NCI-H1417 treated with DMSO at 0.1 percent for 48 hours (cell line): ENCODE measurements at places on chromosomes 2 and 18.

DNA sequence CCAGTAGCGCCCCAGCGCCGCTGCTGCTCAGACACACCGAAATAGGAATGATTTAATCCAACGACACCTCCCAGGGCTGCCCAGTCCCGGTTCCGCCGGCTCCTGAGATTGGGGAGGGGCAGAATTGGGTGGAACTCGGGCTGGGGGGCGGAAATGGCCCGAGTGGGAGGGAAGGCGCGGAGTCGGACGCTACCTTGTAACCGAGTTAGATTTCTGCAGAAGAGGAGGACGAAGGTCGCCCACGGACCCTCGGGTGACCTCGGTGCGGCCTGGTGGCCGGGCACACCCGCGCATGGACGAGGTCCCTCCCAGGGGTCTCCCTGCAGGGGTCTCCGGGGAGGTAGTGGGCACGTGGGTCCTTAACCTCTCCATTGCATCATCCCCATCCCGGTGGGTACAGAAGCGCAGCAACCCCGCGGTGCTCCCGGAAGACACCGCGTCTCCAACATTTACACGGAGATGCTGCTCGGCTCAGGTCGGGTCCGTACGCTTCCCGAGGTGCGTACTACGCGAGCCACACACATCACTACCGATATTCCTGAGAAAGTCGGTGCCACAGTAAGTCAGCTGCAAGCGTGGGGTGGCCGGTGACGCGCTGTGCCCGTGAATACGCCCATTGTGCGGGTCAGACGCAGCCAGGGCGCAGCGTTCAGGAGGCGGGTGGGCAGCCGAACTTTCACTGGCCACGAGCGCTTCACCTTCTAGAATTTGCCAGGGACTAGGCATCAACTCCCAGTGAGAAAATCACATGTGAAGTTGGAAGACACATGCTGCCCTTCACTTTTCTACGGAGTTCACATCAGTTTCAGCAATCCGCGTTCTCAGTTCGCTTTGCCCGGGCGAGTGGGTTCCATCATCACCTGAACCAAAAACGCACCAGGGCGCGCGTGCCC is 3.0 kb downstream of the ZNF516 start:
- DNase-seq, result no peak

- no peak for DNase-seq
Measured at GRCh38 chr2:178473931-178474330, 4.5 kb downstream of the FKBP7 start.

- DNase-seq, result no peak
Measured at GRCh38 chr2:45649858-45650811, 1.3 kb upstream of the PRKCE start.

- no peak for DNase-seq
Measured at GRCh38 chr2:185567196-185567595, 171.4 kb upstream of the FSIP2 start.

GRCh38 chr2:222176890-222177289 is 121.9 kb downstream of the PAX3 start:
- peak; percentile 63 for DNase-seq

GRCh38 chr2:120972286-120972685 is 236.6 kb downstream of the GLI2 start:
- no peak for DNase-seq

GRCh38 chr18:57077786-57078552 is 68.9 kb upstream of the BOD1L2 start:
- no peak for DNase-seq

- DNase-seq, result no peak
Measured at GRCh38 chr2:190103144-190103543, 40.6 kb upstream of the MSTN start.

DNA sequence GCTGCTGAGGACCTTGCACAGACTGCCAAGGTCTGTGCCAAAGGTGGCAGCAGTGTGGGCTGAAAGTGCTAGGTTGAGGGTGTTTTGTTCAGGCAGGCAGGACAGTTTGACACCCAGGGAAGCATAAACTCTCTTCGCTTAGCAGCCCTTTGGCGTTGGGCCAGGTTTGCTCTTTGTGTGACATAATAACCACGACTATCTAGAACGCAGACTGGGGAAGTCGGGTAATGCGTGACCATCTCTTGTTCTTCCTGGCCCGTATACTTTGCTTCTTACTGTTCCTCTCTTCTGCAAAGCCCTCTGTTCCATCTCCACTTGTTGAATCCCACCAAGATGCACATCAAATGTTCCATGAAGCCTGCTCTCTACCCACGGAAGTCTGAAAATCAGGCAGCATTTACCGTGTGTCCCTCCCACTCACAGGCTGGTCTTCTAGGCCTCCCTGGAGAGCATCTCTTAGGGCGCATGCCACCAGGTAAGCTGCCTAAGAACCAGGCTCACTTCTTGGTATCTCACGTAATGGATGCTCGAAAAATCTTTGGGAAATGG is 96.7 kb upstream of the LMAN1 start:
- no peak for DNase-seq

DNA sequence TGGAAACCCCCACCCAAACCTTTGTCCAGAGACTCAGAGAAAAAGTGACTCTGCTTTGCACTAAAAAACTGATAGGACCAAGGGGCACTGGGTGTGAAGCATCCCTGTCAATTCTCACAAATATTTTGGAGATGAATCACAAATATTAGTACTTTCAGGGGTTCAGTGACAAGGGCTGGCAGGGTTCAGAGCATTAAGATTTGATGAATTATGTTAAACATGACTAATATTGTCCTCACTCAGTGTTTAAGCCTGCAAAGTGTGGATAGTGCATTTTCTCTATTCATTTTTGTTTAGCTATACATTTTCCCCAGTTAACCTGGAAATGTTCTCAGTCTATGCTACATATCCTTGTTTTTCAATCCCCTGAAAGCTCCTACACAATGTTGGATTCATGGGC is 65.3 kb upstream of the CCDC68 start:
- no peak for DNase-seq

DNA sequence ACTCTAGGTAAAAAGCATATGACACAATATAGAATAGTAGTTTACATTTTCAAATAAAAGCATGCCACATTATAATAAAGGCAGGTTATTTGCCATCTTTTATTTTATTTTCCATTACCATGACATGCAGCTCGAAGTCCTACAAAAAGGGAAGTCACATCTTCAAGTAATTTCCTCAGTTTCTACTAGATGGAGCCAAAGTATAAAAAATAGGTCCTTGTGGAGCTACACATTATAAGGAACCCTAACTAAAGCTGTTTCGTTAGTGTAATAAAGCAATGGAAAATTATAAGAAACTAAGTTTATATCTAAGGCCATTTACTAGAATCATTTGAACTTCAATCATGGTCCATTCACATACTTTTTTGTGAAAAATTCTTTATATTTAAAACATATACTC is 674.5 kb downstream of the KCNJ3 start:
- peak; percentile 22 for DNase-seq

GRCh38 chr18:58584200-58585127 is 44.4 kb downstream of the ALPK2 start:
- DNase-seq, result no peak

DNA sequence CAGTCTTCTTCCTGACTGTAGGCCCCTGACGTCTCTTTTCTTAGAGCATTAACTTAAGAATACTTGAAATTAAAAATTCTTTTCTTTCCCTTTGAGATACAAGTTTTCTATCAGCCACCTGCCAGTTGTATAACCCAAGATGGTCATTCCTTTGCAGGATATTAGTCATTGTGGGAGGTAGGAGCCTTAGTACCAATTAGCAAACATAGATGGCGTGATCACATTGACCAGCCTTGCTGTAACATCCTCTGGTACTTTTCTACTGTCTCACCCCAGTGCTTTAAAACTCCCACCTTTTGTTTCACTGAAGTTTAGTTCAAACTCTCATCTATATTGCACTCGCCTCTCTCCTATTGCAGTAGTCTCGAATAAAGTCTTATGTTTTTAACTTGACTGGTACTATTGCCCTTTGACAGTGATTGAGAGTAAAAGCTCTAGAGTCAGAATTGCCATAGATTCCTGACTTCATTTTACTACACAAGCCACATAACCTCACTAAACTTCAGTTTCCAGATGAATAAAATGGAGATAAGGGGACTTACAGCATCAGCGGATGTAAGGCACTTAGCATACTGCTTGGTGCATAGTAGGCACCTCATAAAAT is 74.1 kb downstream of the VRK2 start:
- no peak for DNase-seq
